ENCODE measurements at places on chromosomes 1 and 21.
A peak's percentile ranks its signal among the peaks of the same experiment; 100 is the strongest.

GRCh38 chr1:169070958-169071357, 35.5 kb upstream of the ATP1B1 start:
- no peak for DNase-seq

DNA sequence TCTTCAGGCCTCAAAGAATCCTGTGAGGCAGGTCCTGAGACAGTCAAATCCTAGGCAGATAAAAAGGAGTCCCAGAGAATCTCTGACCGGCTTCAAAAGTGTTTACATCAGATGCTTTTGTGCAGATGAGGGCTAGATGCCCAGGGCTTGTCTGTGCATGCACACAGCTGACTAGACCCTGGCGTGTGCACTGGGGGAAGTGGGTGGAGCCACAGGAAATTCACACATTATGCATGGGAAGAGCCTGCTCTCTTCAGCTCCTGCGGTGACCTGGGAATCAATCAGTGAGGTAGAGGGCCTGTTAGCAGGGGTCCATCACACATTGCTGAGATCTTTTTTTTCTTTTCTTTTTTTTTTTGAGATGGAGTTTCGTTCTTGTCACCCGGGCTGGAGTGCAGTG, 36.6 kb upstream of the NHLH2 start:
- no peak for DNase-seq

DNA sequence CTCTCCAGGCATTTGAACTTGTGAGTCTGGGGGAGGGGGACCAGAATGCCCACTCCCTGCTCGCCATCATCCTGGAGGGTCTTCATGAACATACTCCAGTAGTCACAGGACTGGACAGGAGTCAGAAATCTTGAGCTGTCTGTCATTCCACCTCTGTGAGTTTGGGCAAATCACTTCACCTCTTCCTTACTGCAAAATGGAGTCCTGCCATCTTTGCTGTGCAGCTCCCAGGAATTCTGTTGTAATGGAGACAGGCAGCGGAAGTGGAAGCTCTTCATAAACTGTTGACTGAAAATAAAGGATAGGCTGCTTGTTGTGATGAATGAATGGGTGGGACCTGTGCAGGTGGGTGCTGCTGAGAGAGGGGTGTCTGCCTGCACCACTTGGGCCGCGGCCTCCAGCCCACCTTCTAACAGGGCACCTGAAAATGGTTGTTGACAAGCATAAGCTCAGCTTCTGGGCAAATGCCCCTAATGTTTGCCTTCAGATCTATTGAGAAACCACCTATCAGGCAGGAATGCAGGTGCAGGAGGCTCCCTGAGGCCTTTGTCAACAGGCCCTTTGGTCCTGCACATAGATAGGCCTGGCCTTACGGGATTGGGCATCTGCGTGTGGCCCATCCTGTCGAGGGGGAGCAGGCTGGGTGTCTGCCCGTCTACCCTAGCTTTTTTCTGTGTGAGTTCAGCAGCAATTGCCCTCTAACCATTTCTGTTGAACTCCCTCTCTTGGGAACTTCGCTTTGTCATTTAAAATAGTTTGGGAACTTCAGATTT, 321.0 kb downstream of the RPS6KC1 start:
- no peak for DNase-seq

DNA sequence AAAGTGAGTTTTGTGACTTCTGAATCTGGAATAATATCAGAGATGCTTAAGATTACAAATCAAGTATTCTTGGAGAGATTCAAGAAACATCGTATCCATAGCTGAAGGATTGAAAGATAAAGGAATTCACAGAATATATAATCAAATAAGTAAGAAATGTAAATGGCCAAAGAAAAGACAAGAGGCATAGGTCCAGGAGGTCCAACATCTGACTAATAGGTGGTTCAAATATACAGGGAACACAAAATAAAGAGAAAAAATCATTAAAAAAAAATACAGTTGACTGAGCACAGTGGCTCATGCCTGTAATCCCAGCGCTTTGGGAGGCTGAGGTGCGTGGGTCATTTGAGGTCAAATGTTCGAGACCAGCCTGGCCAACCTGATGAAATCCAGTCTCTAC, 6.6 kb upstream of the MIS18A start:
- DNase-seq: no peak

DNA sequence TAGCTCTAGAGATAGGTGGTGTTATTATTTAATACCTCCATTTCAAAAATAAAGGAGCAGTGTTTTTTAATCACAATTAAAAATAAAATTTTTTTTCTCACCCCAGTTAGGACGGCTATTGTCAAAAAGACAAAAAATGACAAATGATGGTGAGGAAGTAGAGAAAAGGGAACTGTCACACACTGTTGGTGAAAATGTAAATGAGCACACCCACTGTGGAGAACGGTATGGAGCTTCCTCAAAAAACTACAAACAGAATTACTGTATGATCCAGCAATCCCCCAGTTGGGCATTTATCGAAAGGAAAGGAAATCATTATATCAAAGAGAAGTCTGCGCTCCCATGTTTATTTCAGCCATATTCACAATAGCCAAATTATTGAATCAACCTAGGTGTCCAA, 148.7 kb upstream of the NR5A2 start:
- no peak for DNase-seq

DNA sequence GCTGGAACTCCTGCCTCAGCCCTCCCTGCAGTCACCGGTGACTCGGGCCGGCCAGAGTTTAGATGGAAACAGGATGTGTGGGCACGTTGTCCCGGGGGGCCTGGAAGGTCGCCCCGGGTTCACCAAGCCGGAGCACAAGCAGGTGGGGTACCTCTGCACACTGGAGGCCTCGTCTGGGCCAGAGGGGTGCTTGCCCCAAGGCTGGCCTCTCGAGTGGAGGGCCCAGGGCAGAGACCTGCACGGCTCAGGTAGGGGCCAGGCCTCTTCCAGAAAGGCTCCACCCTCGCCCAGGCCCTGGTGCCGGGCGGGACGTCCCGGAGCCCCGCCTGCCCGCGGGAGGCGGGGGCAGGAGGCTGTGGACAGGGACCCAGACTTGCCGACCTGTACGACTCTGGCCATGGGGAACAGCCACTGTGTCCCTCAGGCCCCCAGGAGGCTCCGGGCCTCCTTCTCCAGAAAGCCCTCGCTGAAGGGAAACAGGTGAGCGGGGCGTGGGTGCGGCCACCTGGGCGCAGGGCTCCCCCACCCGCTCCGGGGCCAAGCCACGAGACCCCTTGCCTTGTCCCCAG, at the start of gene PLEKHN1:
PLEKHN1 (plus strand) TSS at position 348 of the 569 bp plus-strand sequence; CDS start at position 398, 50 bp downstream.
- no peak for DNase-seq

GRCh38 chr1:51189421-51190073, 46.5 kb upstream of the RNF11 start:
- peak; percentile 52 for DNase-seq

GRCh38 chr1:100773444-100773843, 53.9 kb downstream of the VCAM1 start:
- no peak for DNase-seq

- DNase-seq: no peak
Observed at GRCh38 chr1:7643530-7643929, 127.6 kb upstream of the VAMP3 start.

GRCh38 chr1:172431204-172431603, 10.7 kb downstream of the C1orf105 start:
- no peak for DNase-seq

DNA sequence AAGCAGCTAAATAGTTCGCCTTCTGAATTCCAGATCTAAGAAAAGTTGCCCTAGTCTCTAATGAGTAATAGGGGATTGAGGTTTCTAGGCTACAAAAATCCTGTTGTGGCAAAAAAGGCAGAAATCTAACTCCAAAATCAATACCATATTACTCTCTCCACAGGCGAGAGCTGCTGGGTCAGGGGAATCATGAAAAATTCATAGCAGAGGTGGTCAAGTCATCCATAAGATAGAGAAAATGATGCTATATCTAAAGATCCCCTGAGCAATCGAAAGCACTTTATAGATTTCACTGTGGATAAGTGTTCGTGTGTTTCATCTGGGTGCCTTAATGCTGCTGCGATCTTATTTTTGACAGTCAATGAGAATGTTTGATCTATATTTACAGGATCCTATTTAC, 417.7 kb downstream of the AGBL4 start:
- DNase-seq: no peak

- DNase-seq: no peak
Observed at GRCh38 chr1:116476321-116476720, 94.5 kb downstream of the CD58 start.

DNA sequence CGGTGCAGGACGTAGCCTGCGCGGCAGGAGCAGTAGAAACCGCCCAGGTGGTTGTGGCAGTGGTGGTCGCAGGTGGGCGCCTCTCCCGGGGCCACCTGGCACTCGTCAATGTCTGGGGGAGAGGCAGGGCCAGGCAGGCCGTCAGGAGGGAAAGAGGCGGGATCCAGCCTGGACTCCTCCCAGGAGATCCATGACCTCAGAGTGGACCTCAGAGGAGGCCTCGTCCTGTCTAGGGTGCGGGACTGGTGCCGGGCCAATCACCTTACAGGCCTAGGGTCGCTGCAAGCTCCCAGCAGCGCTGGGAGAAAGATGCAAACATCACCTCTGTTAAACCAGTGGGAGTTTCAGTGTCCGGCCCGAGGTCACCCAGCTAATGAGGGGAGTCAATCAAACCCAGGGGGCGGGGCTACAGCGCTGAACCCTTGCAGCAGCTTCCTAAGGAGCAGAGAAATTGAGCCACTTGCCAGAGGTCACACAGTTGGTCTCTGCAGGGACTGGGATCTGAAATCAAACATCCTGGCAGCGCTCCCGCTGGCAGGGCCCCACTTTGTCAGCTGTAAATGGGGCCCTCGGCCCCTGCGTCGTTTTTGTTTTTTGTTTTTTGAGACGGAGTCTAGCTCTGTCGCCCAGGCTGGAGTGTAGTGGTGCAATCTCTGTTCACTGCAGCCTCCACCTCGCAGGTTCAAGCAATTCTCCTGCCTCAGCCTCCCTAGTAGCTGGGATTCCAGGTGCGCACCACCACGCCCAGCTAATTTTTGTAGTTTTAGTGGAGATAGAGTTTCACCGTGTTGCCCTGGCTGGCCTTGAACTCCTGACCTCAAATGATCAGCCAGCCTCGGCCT, 1.4 kb downstream of the MASP2 start:
- no peak for DNase-seq

GRCh38 chr1:5481889-5482288, 510.3 kb downstream of the NPHP4 start:
- no peak for DNase-seq

DNA sequence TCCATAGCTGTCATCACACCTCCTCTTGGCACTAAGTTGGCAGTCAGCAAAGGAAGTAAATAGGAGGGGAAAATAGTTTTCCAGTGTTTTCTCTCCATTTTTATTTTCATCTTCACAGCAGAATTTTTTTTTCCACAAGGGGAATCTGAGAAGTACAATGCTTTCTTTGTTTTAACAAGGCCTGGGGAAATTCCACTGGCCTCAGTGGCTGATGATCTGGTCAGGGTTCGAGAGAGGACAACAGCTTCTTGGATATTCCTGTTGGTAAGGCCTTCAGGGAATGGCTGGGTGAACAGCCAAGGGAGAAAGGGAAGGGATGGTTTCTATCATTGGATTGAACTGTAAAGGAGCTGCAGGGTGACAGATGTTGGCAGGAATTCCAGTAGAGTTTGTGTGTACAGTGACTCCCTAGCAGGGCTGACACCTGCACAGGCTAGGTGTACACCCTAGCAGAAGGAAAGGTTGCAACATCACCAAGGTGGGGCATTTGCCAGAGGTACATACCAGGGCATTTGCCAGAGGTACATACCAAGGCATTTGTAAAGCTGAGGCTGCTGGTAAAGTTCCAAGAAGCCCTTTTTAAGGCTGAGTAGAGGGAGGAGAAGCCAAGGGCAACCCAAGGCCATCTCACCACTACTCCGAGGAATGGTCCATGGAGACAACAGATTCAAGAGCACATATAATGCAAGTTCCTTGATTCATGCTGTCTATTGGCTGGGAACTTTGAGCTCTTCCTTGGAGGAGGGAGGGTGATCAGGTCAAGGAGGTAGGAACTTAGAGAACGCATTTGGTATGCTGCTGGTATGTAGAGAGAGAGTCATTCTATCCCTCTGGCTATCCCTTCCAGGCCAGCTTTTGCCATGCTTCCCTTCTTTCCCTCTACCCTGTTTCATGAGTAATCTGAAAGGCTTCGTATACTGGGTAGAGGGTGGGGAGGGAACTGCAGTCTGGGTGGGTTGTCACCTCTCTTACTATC, 3.1 kb downstream of the GJA5 start:
- DNase-seq: no peak

DNA sequence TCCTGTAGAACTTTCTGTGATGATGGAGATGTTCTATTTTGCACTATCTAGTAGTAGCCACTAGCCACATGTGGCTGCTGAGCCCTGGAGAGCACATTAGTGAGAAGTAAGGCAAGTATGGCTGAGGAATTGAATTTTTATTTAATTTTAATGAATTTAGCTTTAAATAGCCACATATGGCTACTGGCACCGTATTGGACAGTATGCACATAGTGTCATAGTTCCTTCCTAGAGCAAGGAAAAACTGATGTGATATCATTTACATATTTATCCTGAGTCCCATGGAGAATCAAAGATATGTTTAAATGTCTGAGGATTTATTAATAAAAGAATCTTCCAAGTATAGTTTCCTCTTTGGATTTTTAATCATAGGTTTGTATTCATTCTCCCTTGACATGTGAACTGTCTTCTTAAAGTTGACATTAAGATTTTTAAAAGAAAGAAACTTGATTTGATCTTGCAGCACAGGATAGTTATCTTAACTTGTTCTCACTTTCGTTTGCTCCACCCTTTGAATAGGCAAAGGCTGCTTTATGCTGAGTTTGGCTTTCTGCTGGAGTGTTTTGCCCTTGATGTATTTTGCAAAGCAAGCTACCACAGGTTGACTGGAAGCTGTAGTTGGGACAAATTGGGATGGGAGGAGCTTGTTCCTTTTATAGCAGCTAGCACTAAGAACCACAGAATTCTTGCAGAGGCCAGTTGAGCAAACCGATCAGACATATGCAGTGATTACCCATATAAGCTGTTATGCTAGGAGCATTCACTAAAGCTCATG, 129.7 kb downstream of the VPS13D start:
- DNase-seq: no peak
